Epithelial cell of alveolus of lung (primary cell): ENCODE measurements at places on chromosomes 5 and 9. TPM values are rescaled to one million over a fixed set of nuclear protein-coding genes. Genes with fewer than 3 reads are reported as not detected.

Gene BDP1
- total RNA-seq, result 11.0 and 11.3 TPM in 2 replicates

Gene TRMT10B
- 2.6 and 7.8 TPM in 2 replicates for total RNA-seq

Gene AHRR
- total RNA-seq, result 7.0 and 47.7 TPM in 2 replicates

Gene SLC4A9
- total RNA-seq, result not detected in 2 replicates

Gene F12
- 0.40 and 1.0 TPM in 2 replicates for total RNA-seq

Gene HAVCR2
- total RNA-seq, result 0.39 and 0.88 TPM in 2 replicates

Gene ST8SIA4
- total RNA-seq, result 3.1 and 4.1 TPM in 2 replicates

Gene CD274
- total RNA-seq, result 2.5 and 3.7 TPM in 2 replicates

Gene OR1Q1
- total RNA-seq, result not detected in 2 replicates

Gene WNT8A
- total RNA-seq, result not detected in 2 replicates

Gene PCDHB16
- 0.08 and 0.13 TPM in 2 replicates for total RNA-seq

Gene CBY3
- total RNA-seq, result not detected in 2 replicates

Gene S1PR3
- 89.6 and 137 TPM in 2 replicates for total RNA-seq

Gene TCF7
- total RNA-seq, result 0.32 and 3.2 TPM in 2 replicates

Gene HAPLN1
- total RNA-seq, result 0.16 and 9.4 TPM in 2 replicates
